Eye (tissue), 1 donor: ENCODE measurements at places on chromosomes 6 and 20.

DNA sequence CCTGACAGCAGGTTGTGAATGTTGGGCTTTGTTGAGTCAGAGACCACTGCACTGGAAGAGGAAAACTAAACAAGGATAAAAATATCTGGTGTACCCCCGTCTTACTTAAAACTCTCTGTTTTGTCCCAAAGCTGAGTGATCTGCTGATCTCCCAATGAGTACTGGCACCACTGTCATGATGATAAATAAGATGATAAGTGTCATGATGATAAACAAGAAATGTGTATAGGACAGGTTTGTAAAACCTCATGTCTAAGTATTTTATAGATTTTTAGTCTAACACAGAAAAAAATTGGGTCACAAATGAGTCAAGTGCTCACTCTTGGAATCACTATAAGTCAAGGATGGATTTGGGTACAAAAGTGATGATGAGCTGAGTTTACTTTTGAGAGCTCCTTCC, 8.5 kb upstream of the SIM1 start:
- no peak for DNase-seq

- DNase-seq = no peak
These were observed 2.8 kb downstream of the CDH22 start for GRCh38 chr20:46305331-46305972.

DNA sequence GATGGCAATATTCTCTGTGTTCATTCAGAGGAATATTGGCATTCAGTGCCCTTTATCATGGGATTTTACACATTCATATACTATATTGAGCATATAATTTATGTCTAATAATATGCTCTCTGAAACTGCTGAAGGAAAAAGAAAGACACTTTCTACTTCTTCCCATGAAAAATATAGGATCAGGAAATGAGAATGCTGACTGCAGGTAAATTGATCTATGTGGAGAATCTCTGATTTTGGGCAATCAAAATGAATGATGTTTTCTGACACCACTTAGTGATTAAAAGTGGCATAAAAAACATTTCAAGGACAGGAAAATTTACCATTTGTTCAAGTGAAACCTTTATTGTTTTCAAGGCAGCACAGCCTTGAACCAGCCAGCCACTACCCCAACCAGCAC, 260.1 kb upstream of the STXBP5 start:
- DNase-seq = no peak

GRCh38 chr6:105934708-105935107, 151.4 kb upstream of the PRDM1 start:
- no peak for DNase-seq

DNA sequence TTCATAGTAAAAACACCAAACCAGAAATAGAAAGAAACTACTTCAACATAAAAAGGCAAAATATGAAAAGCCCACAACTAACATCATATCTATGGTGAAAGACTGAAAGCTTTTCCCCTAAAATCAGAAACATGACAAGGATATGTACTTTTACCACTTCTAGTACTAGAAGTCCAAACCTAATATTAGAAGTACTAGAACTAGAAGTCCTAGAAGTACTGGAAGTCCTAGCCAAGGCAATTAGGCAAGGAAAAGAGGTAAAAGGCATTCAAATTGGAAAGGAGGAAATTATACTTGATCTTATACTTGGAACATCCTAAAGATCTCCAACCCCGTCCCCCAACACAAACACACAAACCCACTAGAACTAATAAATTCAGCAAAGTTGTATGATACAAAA, 74.9 kb downstream of the TASP1 start:
- DNase-seq = no peak

GRCh38 chr20:48006036-48006833, 221.0 kb upstream of the SULF2 start:
- no peak for DNase-seq

DNA sequence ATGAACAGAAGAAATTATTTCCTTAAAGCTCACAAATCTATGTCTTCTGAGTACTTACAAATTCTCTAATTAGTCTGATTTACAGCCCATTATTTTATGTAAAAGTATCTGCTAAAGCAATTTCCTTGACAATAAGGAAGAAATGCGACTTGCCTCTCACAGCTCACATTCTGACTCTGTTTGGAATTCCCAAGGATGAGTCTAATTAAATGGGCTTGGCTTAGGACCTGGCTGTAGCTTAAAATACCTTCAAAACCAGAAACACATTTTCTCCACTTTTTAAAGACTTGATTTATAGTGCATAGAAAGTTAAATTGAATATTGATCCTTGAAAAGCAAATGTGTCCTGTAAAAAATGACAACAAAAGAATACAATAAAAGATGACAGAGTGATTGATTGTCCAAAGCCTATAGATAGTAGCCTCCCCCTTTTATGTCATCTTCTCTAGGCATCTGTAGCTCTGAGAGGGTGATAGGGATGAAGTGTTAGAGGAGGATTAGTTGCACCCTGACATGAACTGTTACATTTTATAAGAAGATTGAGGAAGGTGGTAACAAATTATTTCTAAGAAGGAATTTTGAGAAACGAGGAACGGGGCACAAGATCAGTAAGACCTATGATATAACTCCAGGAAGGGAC, 118.9 kb downstream of the MACROD2 start:
- peak; percentile 9 for DNase-seq

GRCh38 chr20:4102381-4102780, 87.0 kb upstream of the RNF24 start:
- no peak for DNase-seq

DNA sequence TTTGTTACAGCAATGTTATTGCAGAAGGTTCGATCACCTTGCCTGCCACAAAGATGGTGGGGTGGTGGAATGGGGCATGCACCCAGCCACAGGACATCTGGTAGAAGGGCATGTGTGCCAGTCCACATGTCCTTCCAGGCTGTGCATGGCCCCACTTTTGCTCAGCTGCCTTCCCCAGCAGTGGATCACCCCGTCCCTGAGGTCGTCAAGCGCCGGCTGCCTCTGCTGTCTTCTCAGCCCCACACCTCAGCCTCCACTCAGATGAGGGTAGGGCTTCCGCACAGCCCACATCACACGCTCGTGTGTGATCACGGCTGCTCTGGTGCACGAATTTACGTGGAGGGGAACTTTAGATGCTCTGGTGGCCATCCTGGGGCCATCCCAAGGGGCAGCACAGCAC, 109.5 kb upstream of the PMEPA1 start:
- DNase-seq = no peak

GRCh38 chr6:52420668-52421358, 671 bp downstream of the EFHC1 start:
- DNase-seq = peak; percentile 71

- no peak for DNase-seq
These were observed 61.7 kb upstream of the SHLD1 start for GRCh38 chr20:5688431-5688972.

DNA sequence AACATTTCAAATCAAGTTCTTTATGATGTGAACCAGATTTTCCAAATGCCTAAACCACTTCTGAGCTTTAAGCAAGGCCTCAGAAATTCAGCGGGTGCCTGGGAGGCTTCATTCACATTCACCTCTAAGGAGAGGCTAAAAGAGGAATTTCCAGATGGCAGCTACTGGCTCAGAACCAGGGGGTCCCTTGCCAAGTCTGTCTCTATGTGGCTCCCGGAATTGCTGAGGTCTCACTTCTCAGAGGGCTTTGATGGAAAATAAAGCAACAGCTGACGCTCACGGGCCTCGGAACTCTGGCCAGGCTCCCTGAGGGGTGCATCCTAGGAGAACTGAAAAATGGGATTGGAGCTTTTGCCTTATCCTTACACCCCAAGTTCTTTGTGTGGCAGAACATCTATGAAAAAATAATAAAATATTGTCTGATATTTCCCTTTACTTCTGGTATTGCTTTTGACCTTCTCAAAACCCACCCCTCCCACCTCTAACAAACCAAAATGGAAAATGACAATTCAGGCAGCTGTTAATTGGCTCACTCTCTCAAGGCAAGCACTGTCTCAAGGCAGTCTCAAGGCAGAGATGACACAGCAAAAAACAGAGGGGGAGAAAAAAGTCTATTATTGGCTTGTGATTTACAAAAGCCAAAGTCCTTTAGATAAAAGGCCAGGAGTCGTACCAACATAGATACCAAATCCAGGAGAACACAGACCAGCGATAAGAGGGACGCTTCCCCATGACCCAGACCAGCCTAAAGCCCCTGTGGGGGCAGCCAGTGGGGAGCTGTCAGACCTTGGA, 21.8 kb upstream of the LRRN4 start:
- DNase-seq = peak; percentile 36

DNA sequence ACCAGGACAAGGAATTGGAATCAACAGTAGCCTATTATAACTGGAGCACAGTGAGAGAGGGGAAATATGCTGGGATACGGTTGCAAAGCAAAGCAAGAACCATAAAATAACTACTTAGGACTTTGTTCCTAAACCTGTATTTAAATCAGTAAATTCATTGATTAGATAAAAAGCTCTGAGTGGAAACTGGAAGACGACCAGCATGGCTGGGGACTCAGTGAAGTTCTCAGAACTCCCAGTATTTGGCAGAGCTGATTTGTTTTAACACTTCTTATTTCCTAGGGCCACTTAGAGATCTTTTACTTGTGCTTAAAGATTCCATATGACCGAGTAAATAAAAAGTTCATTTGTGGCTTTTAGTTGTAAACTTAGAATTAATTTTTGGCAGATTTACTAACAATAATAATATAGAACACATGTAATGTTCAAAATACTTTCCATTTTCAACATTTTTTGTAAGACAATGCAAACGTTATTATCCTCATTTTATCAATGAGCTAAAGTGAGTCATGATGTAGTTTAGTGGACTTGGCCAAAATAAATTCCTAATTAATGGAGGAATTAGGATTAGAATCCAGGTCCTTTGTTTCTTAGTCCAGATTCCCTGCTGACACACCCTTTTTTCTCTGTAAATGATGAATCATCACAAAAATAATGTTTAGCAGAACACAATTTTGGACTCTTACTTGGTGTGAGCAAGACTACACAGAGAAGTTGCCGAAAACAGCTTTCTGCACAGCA, 392.9 kb downstream of the GJA1 start:
- no peak for DNase-seq

DNA sequence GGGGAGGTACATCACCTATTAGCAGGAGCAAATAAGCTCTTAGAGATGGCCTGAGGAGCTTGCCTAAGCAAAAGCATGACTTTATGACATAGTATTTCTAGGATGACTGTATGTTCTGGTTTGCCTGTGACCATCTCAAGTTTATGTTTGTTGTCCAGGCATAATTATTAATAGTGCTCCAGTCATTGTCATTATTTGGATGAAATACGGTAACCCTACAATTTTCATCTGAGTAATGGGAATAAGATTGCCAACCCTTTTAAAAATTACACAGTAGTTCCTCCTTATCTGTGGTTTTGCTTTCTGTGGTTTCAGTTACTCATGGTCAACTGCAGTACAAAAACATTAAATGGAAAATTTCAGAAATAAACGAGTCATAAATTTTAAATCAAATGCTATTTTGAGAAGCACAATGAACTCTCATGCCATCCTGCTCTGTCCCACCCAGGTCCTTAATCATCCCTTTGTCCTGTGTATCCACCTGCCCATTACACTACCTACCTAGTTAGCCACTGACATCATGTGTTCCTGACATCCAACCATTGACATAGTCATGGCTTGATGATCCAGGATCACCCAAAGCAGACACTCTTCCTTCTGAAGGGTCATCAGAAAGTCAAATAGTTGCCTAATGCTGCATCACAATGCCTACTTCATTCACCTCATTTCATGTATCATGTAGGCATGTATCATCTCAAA, 27.0 kb upstream of the TFB1M start:
- DNase-seq = no peak

DNA sequence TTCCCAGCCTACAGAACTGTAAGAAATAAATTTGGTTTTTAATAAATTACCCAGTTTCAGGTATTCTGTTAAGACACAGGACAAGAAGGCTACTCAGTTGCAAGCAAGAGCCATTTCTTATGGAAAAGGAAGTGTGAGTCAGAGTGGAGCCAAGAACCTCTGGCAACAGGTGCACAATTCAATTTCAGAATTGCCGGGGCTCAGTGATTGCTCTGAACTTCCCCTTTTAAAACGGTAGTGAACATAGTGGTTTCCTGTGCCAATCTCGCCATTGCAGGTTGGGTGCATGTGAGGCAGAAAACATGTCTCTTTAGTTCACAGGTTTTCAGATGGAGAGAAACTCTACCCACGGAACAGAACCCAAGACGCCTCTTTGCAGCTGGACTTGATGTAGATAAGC, 16.4 kb downstream of the PIGT start:
- no peak for DNase-seq

- DNase-seq = peak; percentile 74
These were observed at the start of gene SLC35D3 for GRCh38 chr6:136921936-136922684. Gene SLC35D3 (plus strand): TSS chr6:136922301. CDS start chr6:136922429, 128 bp downstream.

- no peak for DNase-seq
These were observed 545.7 kb downstream of the PRKN start for GRCh38 chr6:162181741-162182401.

- no peak for DNase-seq
These were observed 15.2 kb downstream of the TAB2 start for GRCh38 chr6:149332602-149333265.

DNA sequence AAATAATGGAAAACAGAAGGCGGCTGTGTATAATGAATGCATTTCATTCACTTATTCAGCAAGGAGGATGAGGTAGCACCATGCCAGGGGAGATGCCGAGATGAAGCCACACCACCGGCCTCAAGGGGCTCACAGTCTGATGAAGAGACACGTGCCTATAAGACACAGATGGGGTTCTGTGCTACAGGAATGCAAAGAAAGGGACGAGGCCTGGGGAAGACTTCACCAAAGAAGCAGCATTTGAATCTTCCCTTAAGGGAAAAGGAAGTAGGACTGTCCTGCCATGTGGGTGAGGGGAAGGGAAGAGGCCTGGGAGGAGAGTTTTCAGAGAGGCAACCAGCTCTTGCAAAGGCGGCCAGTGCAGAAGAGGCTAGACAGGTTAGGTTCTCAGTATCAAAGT, 98.9 kb downstream of the PSMG4 start:
- DNase-seq = no peak

GRCh38 chr6:73671911-73672685, 18.3 kb upstream of the SLC17A5 start:
- no peak for DNase-seq

DNA sequence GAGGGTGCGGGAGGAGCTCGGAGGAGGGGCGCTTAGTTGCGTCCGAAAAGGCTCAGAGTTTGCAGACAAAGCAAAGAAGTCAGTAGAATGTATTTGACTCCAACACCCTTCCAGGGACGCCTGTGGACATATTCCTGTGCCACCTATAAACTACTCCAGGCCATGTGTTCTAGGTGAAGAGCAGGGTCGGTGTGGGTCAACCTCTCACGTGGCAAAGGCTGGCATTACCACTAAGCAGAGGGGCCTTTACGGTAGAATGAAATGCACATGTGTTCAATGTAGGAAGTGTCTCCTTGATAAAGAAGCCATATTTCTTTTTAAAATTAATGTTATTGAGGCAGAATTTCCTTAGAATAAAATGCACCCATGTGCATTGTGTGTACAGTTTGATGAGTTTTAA, 15.4 kb downstream of the SIRT5 start:
- DNase-seq = no peak
